ENCODE measurements at places on chromosomes 7 and 10.

GRCh38 chr7:145105561-145105960, 269.7 kb upstream of the TPK1 start:
- DNase-seq, result no peak

GRCh38 chr10:131702531-131703356, 198.1 kb upstream of the PPP2R2D start:
- DNase-seq, result no peak

DNA sequence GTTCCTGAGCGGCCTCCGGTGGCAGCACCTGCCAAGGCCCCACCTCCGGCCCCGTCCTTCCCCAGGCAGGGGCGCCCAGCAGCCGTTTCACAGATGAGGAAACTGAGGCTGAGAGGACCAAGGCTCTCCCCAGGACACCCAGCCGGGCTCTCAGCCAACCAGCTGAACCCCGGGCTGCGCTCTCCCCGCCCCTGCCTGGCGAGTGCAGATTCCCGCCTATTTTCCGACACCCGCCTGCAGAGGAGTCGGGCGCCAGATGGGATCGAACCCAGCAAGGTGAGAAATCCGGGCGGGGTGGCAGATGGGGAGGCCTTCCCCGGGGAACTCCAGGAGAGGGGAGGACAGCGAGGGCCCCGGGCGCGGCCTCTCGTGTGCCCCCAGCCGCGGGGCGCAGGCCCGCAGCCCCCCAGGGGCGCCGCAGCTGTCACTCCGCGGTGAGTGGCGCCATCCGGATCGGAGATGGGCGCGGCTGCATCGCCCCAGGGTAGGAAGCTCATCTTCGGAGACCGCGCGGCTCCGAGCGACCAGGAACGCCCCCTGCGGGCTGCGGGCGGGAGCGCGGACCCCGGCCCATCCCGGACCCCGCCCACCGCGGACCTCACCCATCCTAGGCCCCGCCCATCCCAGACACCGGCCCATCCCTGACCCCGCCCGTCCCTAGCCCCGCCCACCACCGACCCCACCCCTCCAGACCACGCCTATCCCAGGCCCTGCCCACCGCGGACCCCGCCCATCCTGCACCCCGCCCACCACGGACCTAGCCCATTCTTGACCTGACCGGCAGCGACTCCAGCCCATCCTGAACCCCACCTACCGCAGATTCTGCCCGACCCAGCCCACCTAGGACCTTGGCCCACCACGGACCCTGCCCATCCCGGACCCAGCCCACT, 90.3 kb downstream of the MICALL2 start:
- no peak for DNase-seq

- DNase-seq, result no peak
These were observed 54.0 kb downstream of the GLCCI1 start for GRCh38 chr7:8022628-8023027.

DNA sequence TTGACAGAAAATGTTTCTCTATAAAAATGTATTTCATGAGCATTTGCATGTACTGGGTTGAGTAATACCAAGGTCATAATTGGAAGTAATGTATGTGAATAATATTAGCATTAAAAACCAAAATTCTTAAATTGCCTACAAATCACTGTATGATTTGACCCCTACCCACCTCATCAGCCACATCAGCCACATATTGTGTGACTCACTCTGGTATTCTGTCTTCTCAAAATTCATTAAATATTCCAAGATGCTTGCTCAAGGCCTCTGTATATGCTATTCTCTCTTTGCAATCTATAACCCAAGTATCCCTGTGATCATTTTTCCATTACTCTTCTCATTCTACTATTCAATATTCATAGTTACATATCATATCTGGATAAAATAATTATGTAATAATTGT, 21.4 kb downstream of the POT1 start:
- DNase-seq, result no peak

Measured in AG09309 (cell line).